ENCODE measurements at places on chromosomes 7 and 10.

DNA sequence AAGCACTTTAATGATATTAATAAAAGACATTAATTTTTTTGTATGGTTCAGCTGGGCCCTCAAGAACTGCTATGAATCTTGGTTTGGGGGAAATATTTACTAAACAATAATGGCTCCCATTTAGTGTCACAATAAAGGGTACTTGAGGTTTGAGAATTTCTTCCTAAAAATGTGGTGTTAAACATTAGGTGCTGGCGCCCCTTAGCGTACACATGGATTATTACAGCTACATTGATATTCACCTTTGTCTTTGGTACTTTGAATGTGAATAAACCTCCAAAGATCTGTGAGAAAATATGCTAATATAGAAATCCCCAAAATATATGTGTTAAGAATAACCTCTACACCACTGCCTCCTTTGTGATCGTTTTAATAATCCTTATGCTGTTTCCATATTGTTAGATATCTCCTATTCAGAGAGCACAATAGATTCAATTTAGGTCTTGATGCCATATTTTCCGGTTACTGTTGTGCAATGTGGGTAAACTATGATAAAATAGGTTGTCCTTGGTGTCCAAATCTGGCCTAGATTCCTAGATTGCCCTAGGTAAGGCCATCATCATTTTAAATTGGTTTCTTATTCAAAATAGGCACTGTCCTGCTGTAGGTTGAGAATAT lies 161.8 kb upstream of the CACNA2D1 start:
- DNase-seq: no peak

GRCh38 chr10:80474597-80474910 lies 20.4 kb downstream of the TSPAN14 start:
- no peak for DNase-seq

DNA sequence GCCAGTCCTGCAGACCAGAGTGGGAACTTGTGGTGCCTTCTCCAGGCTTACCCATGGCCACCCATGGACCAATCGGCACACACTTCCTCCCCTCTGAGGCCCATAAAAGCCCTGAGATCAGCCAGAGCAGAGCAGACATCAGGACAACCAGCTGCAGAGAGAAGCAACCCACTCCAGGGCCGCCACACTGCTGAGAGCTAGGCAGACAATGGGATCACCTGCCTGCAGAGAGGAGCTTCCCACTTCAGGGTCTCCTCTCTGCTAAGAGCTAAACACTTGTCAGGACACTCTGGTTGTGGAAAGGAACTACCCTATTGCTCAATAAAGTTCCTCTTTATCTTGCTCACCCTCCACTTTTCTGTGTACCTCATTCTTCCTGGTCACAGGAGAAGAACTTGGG lies 34.0 kb downstream of the C7orf25 start:
- DNase-seq: no peak

DNA sequence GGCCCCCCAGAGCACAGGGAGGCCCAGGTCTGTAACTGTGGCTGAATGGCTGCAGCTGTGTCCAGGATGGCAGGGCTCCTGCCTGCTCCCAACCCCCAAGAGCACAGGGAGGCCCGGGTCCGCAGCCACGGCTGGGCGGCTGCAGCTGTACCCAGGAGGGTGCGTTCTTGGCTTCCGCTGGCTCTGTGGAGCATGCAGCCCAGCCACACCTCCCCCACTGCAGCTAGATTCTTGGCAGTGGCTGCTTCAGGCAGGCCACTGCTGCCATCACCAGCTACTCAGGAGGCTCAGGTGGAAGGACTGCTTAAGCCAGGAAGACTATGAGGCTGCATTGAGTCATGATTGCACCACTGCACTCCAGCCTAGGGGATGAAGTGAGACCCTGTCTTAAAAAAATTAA lies 27.9 kb downstream of the C7orf25 start:
- DNase-seq: no peak

- DNase-seq: no peak
Measured at GRCh38 chr10:133379152-133379800, at the start of gene PAOX. PAOX (plus strand) TSS chr10:133379262; CDS start chr10:133379317, 55 bp downstream.

DNA sequence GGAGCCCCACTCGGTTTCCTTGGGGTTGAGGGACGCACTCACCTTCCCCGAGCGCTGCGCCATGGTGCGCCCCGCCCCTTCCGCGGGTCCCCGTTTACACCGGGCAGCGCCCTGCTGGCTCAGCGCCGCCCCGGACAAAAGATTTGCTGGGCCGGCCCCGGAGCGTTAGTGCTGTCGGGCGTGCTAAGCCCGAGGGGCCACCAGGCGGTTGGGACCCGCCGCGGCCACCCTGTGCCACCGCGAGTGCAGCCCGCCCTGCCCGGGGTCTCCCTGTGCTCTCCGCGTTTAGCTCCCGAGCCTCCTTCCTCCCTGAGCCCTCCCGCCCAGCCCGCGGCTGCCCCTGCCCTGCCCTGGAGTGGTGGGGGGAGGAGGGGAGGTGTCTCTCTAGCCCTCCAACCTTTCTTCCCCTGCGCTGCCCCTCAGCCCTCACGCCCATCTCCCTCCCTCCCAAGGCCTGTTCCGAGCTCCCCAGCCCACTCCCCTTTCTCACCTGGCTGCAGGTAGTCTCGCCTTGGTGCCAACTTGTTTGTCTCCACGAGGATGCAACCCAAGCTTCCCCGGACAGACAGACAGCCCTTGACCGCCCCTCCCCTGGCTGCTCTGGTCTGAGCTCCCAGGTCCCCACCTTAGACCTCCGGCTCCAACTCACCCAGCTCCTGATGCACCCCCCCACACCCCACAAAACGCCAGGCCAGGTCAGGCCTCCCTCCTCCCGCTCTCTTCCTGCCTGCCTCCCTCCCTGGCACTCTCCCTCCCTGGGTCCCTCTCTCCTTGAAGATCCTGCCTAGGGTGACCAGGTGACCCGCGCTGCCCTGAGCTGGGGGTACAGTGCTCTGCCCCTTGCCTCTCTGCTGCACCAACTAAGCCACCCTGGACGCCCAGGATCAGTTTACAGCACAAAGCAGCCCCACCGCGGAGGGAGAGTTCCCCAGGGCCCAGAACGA lies at the start of gene CRYGN:
TSS of gene CRYGN (minus strand) at position 287 of the 944 bp plus-strand sequence. CDS start at position 63, 224 bp downstream.
- no peak for DNase-seq

- DNase-seq: no peak
Measured at GRCh38 chr7:51366930-51367613, 50.5 kb upstream of the COBL start.

- DNase-seq: no peak
Measured at GRCh38 chr7:112449353-112449752, 907 bp upstream of the IFRD1 start.

DNA sequence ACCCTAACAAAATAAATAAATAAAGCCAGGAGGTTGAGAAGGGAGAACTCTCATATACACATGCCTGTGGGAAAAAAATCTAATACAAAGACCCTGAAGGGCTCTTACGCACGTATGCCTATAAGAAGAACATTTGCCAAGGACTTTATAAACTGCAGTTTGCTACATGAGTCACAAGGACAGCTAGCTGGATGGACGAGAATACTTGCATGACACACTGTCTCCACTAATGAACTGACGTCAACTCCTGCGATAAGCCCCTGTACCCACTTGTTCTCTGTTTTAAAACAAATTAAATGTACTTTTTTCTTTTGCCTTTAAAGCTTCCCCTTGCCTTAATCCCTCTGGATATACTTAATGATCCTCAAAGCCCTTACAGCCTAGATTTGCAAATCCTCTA lies 374.6 kb upstream of the GHITM start:
- no peak for DNase-seq

DNA sequence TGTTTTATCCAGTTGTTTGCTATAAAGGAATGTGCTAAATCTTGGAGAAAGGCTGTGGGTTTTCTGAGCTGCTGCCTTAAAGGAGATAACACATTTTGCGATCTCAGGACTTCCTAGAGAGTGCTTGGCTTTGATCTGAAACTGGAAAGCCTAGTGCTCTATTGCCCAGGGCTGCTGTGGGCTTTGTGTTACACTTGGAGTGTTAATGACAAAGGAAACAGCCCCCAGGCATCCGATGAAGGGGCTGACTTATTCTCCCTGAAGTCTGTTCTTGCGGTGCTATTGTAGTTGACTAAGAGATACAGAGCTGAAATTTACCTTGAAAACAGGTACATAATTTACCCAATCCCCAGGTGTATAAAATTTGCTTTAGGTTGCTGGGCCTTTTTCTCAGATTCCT lies 74.5 kb downstream of the SND1 start:
- no peak for DNase-seq
